A549 treated with ZK216348 at 1 μM for 4 hours (cell line): ENCODE measurements at places on chromosomes 16 and 17. TPM values are rescaled to one million over a fixed set of nuclear protein-coding genes. Genes with fewer than 3 reads are reported as not detected.

CACNA1H gene
- 6.3 to 18.6 TPM (median 17.1 TPM) in 5 replicates for total RNA-seq

SALL1 gene
- 0.07 to 0.58 TPM (median 0.51 TPM) in 5 replicates for total RNA-seq

CCL8 gene
- total RNA-seq: not detected in 5 replicates

BEAN1 gene
- total RNA-seq: 2.8 to 5.1 TPM (median 3.8 TPM) in 5 replicates

KRT14 gene
- 0.08 to 0.15 TPM (median 0.14 TPM) in 3 of 5 replicates, not detected in the others for total RNA-seq

CACNG3 gene
- total RNA-seq: not detected in 5 replicates

NGFR gene
- 0.18 to 1.1 TPM (median 0.92 TPM) in 5 replicates for total RNA-seq

VTN gene
- 16.2 to 21.8 TPM (median 18.5 TPM) in 5 replicates for total RNA-seq

SLFN11 gene
- 5.4 to 6.7 TPM (median 5.6 TPM) in 5 replicates for total RNA-seq

GH2 gene
- total RNA-seq: not detected in 5 replicates

KRTAP9-4 gene
- not detected in 5 replicates for total RNA-seq

NPB gene
- total RNA-seq: 0.44 to 0.65 TPM (median 0.58 TPM) in 4 of 5 replicates, not detected in the other

TTYH2 gene
- total RNA-seq: 2.0 to 3.7 TPM (median 2.0 TPM) in 5 replicates

PDXDC1 gene
- total RNA-seq: 54.7 to 69.1 TPM (median 67.5 TPM) in 5 replicates

CBX2 gene
- total RNA-seq: 11.4 to 19.3 TPM (median 18.2 TPM) in 5 replicates

TBC1D3L gene
- 8.1 to 16.1 TPM (median 12.7 TPM) in 5 replicates for total RNA-seq

SCGB1C2 gene
- total RNA-seq: not detected in 5 replicates

CDK5R1 gene
- total RNA-seq: 3.6 to 4.2 TPM (median 3.8 TPM) in 5 replicates

NLRC3 gene
- total RNA-seq: 0.04 to 0.05 TPM in 2 of 5 replicates, not detected in the others

ABCA10 gene
- total RNA-seq: 0.05 to 0.37 TPM (median 0.12 TPM) in 5 replicates

PPY gene
- total RNA-seq: not detected in 5 replicates

IGSF6 gene
- total RNA-seq: not detected in 5 replicates

MYH3 gene
- total RNA-seq: 0.44 to 1.4 TPM (median 1.2 TPM) in 5 replicates

DNAI2 gene
- total RNA-seq: not detected in 5 replicates

THOC6 gene
- total RNA-seq: 16.8 to 38.9 TPM (median 34.3 TPM) in 5 replicates

SOST gene
- total RNA-seq: not detected in 5 replicates

CCNF gene
- total RNA-seq: 16.8 to 24.3 TPM (median 23.8 TPM) in 5 replicates

TNFRSF13B gene
- total RNA-seq: not detected in 5 replicates

ABCA3 gene
- total RNA-seq: 13.8 to 23.1 TPM (median 19.7 TPM) in 5 replicates

SLC12A3 gene
- not detected in 5 replicates for total RNA-seq

SUZ12 gene
- total RNA-seq: 14.9 to 30.7 TPM (median 25.1 TPM) in 5 replicates

KRT33A gene
- total RNA-seq: not detected in 5 replicates

ZACN gene
- 0.18 to 0.84 TPM (median 0.26 TPM) in 5 replicates for total RNA-seq

ITGAL gene
- 0.15 to 0.32 TPM (median 0.20 TPM) in 3 of 5 replicates, not detected in the others for total RNA-seq

BCAS3 gene
- total RNA-seq: 7.1 to 11.5 TPM (median 8.9 TPM) in 5 replicates

SLC5A2 gene
- total RNA-seq: 0.16 to 0.42 TPM (median 0.25 TPM) in 3 of 5 replicates, not detected in the others

ELOB gene
- total RNA-seq: 390 to 513 TPM (median 475 TPM) in 5 replicates

GPRC5C gene
- total RNA-seq: 34.9 to 72.6 TPM (median 67.0 TPM) in 5 replicates

PERCC1 gene
- total RNA-seq: not detected in 5 replicates

APOBR gene
- 0.07 to 0.08 TPM (median 0.08 TPM) in 3 of 5 replicates, not detected in the others for total RNA-seq

CDC42EP4 gene
- total RNA-seq: 53.7 to 80.0 TPM (median 74.2 TPM) in 5 replicates

SECTM1 gene
- total RNA-seq: 1.4 to 4.2 TPM (median 1.8 TPM) in 5 replicates

SAMD14 gene
- 0.37 to 0.61 TPM (median 0.51 TPM) in 5 replicates for total RNA-seq

FBXL16 gene
- 3.5 to 8.1 TPM (median 7.5 TPM) in 5 replicates for total RNA-seq

NMRAL1 gene
- 42.6 to 47.1 TPM (median 45.8 TPM) in 5 replicates for total RNA-seq

TTLL6 gene
- 0.14 to 0.73 TPM (median 0.62 TPM) in 5 replicates for total RNA-seq

VWA3A gene
- 0.06 TPM in 2 of 5 replicates, not detected in the others for total RNA-seq
